ENCODE measurements at places on chromosomes 16 and 17. TPM values are rescaled to one million over a fixed set of nuclear protein-coding genes. Genes with fewer than 3 reads are reported as not detected.

The PLEKHH3 gene
- 1.3 TPM for total RNA-seq

The TMEM114 gene
- not detected for total RNA-seq

The FBXW10 gene
- total RNA-seq: not detected

The CCL1 gene
- 0.87 TPM for total RNA-seq

DNA sequence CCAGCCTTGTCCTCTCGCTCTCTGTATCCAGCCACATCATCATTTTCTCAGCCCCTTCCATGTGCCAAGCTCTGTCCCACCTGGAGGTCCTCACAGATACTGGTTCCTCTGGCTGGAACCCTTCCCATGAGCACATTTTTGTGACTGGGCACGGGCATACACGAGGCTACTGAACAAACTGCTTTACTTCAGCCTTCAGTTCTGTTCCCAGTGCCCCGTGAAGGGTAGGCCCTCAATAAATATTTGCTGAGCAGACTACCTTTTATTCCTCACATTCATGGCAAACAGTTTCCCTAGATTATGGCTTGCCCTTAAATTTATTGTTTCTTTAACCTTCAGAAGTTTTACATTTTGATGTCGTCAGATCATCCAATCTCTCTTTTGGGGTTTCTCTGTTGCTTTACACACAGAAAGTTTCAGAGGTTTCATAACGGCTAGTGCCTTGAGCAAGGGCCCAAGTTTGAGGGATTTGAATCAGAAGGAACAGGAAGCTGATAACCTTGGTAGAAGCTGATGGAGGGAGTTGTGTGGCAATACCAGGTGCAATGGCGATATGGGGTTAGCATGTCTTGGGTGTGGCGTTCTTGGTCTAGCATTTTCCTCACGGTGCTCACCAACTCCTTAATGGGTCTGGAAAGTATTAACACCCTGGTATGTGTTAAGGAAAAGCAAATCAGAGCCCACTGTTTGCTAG is 27.8 kb downstream of the TMEM92 start:
- H3K36me3 ChIP-seq: no peaks in the 10 kb centered on the region
- H3K4me1 ChIP-seq: peaks cover 6% of the 10 kb centered on the region
- DNase-seq: no peak
- no peak overlapping the region for H3K4me3 ChIP-seq

DNA sequence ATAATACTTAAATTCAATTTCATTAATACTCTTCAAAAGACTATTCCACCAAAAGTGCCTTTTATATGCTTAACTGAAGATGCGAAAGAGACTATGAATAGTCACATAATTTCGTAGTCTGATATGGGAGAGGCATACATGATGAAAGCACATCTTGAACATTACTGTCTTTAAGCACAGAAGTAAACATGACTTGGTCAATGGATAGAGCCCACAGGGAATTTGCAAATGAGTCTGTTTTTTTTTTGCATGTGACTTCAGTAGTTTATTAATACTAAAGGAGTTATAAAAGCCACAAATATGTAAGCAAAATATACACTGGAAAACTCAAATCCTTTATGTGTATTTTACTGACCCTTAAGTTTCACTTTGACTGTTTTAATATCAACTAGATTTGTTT is 15.9 kb downstream of the ADPRM start:
- peaks cover 41% of the 10 kb centered on the region for H3K36me3 ChIP-seq
- no peaks in the 10 kb centered on the region for H3K27me3 ChIP-seq
- no peak overlapping the region for H3K4me3 ChIP-seq
- H3K4me1 ChIP-seq: peaks cover 5% of the 10 kb centered on the region
- H3K27ac ChIP-seq: no peak overlapping the region

DNA sequence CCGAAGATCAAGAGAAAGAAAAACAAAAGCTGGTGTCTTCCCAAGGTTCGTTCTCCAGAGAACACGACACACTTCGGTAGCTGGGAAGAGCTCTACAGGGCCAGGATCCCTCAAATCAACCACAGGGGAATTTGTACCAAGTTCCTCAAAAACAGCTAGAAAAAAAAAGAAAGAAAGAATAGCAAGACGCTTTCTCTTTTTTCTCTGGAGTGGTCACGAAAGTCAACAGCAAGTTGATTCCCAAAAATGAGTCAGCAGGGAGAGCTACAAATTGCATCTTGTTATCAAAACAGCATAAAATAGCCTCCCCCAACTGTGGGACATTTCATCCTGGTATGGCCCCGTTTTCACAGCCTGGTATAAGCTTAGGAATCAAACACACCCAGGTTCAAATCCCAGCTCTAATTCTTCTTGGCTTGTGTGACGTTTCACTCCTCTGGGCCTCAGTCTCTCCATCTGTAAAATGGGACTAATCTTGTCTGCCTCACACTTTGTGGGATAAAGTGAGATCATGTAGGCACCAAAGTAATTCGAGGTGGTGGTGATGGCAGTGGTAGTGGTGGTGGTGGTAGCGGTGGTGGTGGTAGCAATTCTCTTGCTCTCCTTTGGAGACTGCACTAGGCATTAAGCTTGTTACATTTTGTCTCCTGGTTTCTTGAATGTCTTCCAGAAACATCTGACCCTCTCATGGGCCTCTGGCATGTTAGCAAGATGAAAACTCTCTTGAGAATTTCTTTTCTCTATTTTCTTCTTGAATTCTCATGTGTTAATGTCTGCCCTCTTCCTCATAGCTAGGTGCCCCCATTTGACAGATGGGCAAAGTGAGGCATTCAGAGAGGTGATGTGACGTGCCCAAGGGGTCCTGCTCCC is 988 bp upstream of the IL21R start:
- no peak for DNase-seq
- H3K36me3 ChIP-seq: peaks cover 29% of the 10 kb centered on the region
- H3K4me3 ChIP-seq: peak overlapping the region; percentile 98
- peaks cover 48% of the 10 kb centered on the region for H3K4me1 ChIP-seq
- H3K27me3 ChIP-seq: no peaks in the 10 kb centered on the region
- H3K27ac ChIP-seq: peak overlapping the region; percentile 98

DNA sequence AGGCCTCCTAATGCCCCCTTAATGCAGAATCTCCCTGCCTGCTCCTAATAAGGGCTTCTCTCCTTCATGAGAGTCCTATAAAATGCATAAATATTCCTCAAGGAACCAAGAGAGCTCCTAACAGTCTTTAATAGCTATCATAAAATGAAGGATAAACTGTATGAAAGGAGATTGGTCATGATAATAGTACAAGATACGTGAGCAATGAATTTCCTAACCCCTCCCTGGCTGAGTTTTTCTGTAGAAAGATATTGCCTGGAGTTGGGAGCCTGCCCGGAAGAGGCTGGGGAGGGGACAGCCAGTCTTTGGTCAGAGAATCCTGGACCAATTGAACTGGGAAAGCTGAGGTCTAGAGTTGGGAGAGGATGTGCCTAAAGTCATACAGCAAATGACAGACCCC is 321.9 kb upstream of the CDH5 start:
- no peak overlapping the region for H3K4me3 ChIP-seq
- no peaks in the 10 kb centered on the region for H3K4me1 ChIP-seq
- no peaks in the 10 kb centered on the region for H3K27me3 ChIP-seq
- no peak for DNase-seq
- no peaks in the 10 kb centered on the region for H3K36me3 ChIP-seq

- peak; percentile 5 for DNase-seq
- no peak overlapping the region for H3K27ac ChIP-seq
- H3K27me3 ChIP-seq: no peaks in the 10 kb centered on the region
- no peak overlapping the region for H3K4me3 ChIP-seq
These were observed 22.6 kb upstream of the METRNL start for GRCh38 chr17:83056583-83057396.

DNA sequence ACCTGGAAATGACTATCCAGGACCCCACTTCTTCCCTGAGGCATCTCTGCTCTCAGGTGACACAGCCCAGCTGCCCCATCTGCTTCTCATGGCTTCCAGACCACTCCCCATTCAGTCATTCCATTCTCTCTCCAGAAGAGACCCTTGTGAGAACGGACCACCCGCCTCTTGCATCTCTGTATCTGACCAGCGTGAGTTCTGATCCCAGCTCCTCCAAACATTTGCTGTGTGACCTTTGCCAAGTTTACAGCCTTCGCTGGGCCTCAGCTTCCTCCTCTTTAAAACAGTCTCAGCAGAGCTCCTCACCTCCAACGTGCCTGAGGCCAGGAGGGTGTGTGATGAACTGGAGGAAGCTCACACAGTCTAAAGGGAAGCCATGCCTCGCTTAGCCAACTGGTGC is 39.6 kb downstream of the C16orf82 start:
- H3K27ac ChIP-seq: no peak overlapping the region
- no peak for DNase-seq
- peaks cover 4% of the 10 kb centered on the region for H3K4me1 ChIP-seq

- H3K27ac ChIP-seq: no peak overlapping the region
- peaks cover 5% of the 10 kb centered on the region for H3K4me1 ChIP-seq
- no peak for DNase-seq
- H3K36me3 ChIP-seq: no peaks in the 10 kb centered on the region
- no peaks in the 10 kb centered on the region for H3K27me3 ChIP-seq
These were observed 15.6 kb upstream of the YPEL2 start for GRCh38 chr17:59315866-59316265.

DNA sequence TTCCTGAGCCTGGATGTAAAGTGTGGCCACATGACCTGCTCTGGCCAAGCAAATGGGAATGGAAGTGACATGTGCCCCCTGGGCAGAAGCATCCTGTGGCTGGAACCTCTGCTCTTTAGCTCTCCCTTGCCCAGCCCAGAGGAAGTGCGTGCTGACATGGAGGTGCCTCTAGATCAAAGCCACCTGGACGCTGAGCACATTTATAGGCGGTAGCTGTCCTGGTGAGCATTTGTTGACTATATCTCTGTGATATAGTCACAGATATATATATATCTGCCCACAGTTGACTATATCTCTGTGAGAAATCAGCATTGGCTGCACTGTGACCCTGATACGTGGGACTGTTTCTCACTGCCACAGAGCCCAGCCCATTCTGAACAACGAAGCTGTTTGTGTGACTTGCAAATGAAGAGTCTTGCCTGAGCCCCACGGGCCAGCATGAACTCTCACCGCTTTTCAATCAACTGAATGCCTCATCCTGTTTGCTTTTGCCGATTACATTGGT is 118.8 kb downstream of the C16orf95 start:
- no peak overlapping the region for H3K4me3 ChIP-seq
- H3K27ac ChIP-seq: no peak overlapping the region
- H3K4me1 ChIP-seq: no peaks in the 10 kb centered on the region
- peaks cover 2% of the 10 kb centered on the region for H3K27me3 ChIP-seq
- H3K36me3 ChIP-seq: no peaks in the 10 kb centered on the region

DNA sequence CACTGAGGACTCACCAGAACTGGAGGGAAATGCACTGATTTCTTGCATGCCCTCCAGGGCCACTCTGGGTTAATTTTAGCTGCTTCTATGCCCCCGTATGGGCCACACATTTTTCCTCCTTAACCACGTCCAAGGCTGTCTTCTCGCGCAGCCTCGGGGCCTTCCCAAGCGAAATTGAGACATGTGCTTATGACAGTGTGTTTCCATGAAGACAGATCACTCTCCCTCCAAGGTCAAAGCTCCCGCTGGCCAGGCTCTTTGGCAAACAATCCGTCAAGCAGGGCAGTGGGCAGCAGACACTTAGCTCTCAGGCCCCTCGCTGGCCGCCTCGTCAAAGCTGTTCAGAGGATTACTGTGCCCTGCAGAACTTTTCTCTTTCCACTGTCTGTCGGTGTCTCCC is 243.0 kb upstream of the N4BP1 start:
- no peak overlapping the region for H3K4me3 ChIP-seq
- no peaks in the 10 kb centered on the region for H3K4me1 ChIP-seq
- H3K36me3 ChIP-seq: no peaks in the 10 kb centered on the region
- no peak for DNase-seq
- H3K27ac ChIP-seq: no peak overlapping the region

DNA sequence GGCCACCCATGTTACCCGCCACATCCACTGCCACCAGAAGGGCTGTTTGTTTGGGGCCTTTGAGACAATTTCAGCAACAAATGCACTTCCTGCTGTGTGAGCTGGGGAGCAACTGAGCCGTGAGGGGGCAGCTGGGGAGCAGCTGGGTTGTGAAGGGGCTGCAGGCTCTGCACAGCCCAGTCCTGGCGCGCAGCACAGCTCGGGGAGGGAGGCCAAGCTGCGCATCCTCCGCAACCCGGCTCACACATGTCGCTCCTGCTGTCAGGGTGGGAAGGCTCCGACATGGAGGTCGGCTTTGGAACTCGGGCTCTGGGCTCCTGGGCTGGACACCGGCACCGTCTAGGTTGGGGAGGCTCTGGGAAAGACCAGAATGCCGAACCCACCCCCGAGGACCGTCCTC is 53.6 kb downstream of the CBFA2T3 start:
- H3K27ac ChIP-seq: no peak overlapping the region
- DNase-seq: no peak
- H3K4me1 ChIP-seq: peaks cover 8% of the 10 kb centered on the region
- H3K4me3 ChIP-seq: no peak overlapping the region
- H3K27me3 ChIP-seq: peaks cover 2% of the 10 kb centered on the region
